ENCODE measurements at places on chromosomes 1 and 21.

- DNase-seq: no peak
Measured at GRCh38 chr1:200526709-200527612, 93.6 kb downstream of the KIF14 start.

DNA sequence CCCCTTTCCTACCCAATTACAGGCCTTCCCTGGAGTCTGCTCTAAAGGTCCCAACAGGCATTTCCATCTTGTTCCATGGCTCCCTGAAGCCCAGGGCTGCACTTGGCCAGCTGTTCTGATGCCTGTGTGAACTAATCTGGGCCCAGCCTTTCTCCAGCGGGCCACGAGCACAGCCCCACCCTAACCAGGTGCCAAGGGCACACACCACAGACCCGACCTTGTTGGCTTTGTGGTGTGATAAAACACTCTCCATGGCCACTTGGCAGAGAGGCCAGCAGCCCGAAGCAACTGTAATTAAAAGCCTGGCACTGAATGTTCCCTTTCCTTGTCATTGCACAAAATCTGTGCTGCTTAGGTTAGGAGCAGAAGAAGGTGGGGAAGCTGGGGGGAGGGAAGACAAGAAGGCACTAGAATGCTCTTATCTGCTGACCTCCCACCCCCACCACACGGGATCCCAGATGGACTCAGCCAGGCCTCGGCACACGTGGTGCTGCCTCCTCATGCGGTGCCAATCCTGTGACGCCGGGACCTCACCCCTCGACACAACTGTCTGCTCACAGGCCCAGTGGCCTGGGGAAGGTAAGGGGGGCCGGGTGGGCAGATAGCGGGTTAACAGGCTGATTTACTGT lies 9.9 kb downstream of the HCRTR1 start:
- DNase-seq: no peak

GRCh38 chr21:41815652-41816582 lies 49.1 kb upstream of the RIPK4 start:
- DNase-seq: no peak

DNA sequence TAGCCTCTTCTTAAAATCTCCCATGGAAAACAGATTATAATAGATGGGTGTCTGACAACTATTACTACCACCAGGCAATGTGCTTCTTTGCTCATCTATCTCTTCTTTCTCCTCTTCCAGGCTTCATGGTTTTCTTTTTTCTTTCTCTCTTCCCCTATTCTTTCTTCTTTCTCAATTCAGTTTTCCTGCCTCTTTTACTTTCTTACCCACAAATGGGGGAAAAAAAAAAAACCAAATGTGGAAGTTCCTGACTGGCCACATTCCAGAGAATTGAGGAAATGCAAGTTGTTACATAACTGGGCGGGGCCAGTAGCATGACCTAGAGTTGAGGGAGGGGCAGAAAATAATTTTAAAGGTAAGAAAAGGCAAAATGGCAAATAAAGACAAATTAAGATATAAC lies 10.9 kb upstream of the SMG7 start:
- peak; percentile 75 for DNase-seq

DNA sequence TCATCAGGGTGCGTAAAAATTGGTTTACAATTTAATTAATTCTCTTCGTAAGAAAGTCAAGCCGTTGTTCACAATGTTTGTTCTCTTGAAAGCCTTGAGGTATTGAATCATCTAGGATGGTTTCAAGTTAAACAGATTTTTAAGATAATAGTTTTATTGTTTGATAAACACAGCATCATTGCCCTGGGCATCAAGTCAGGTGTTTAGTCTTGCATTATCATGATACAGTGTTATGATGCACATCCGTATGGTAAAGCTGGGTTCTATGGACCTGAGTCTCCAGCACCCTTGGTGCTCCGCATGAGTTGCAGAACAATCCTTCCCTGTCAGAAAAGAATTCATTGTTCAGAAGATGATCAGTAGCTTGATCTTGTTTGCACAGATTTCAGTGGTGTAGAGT lies 359.5 kb downstream of the LMO4 start:
- no peak for DNase-seq

- DNase-seq: peak; percentile 63
Measured at GRCh38 chr21:45136927-45137611, 62.7 kb downstream of the ADARB1 start.

DNA sequence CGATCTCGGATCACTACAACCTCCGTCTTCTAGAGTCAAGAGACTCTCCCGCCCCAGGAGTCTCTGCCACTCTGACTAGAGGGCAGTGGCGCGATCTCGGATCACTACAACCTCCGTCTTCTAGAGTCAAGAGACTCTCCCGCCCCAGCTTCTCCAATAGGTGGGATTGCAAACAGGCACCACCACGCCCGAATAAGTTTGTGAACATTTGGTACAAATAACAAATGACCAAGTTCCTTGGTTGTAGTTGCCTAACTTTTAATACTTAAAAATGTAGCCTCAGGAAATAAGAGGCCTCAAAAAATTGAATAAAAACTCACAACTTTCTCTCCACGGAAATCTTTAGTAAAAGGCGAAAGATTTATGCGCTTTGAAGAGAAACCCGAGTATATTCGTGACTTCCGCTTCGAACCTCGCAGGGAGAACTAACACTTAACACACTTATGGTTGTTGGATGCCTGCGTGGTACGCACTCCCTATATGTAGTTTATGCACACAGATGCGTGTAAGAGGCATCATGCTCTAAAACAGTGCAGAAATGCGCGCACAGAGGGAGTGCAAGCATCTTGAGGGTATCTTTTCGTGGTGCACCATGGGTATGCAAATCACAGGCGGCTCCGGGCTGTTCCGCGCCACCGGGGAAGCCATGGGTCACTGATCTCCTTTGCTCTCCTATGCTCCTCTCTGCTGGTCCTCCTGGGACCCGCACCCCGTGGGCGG lies 11.4 kb downstream of the BTBD19 start:
- peak; percentile 90 for DNase-seq
